ENCODE measurements at places on chromosomes 2 and 18. TPM values are rescaled to one million over a fixed set of nuclear protein-coding genes. Genes with fewer than 3 reads are reported as not detected.

- no peak for DNase-seq
Measured at GRCh38 chr2:238763471-238763995, 84.4 kb upstream of the TWIST2 start.

HAAO gene
- total RNA-seq: 0.82 TPM

GMPPA gene
- 13.0 TPM for total RNA-seq

SOCS6 gene
- total RNA-seq: 53.4 TPM
